ENCODE measurements at places on chromosomes 1 and 21.

DNA sequence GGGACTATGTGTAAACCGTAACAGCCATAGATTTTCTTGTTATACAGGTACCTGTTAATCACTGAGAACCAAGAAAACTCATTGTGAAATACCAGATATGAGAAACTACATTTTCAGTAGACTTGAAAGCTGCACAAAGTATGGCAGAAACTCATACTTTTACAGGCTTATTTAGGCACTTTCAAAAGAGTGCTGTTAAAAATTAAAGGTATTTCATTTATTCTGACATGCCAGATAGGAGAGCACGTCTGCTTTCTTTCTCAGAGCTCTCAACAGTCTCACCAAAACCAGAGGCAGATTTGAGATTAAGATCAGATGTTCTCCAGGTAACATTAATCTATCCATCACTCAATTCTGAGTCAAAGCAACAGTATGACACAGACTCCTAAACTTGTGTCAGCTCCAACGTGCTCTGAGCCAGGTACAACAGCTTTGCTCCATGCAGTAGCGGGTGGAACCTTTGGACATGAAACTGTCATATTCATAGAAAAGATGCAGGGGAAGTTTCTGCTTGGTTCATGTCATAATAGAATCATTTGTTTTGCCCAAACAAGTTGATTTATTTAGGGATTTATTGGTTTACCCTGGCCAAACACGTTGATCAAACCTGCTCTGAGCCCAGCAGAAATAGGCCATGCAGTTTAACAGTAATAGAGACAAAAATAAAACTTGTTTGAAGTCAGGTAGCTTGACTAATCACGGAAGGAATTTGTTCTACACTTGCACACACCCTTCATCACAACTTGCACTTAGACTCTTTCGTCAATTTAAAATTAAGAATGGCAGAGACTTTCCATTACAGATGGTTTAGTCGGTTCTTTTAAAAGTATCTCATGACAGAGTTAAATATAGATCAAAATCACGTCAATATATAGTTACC is 20.8 kb upstream of the TSNAX start:
- DNase-seq, result no peak

GRCh38 chr1:15213341-15213821 is 33.6 kb upstream of the FHAD1 start:
- DNase-seq, result no peak

GRCh38 chr1:221998186-221998612 is 256.3 kb upstream of the DUSP10 start:
- DNase-seq, result no peak

DNA sequence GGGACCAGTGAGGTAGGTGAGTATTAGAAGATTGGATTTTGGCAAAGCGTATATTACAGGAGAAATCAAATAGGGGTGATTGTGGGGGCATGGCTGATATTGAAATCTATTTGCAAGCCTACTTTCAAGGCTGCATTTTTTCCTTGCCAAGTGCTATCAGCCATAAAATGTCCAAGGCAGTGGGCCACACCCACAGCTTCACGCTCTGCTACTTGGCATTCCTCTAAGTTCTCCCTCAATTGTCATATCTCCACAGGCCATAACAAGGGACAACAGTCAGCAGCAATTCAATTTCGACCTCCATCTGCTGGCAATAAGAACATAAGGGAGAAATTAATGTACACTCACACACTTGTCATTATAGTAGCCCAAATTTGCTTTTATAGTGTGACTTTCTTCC is 667.1 kb upstream of the PKN2 start:
- no peak for DNase-seq

- DNase-seq, result no peak
These were observed 79.3 kb upstream of the LAMC2 start for GRCh38 chr1:183106746-183107145.
